ENCODE measurements at places on chromosomes 5 and 9. TPM values are rescaled to one million over a fixed set of nuclear protein-coding genes. Genes with fewer than 3 reads are reported as not detected.

Gene ACTBL2
- total RNA-seq, result not detected

Gene TLR4
- total RNA-seq, result 0.05 TPM

Gene IER5L
- 5.9 TPM for total RNA-seq

Gene GCNT4
- 0.71 TPM for total RNA-seq

Gene STOM
- 32.9 TPM for total RNA-seq

Gene TEK
- total RNA-seq, result 2.5 TPM

Gene PPP3R2
- total RNA-seq, result not detected

Gene GSN
- 47.0 TPM for total RNA-seq

Gene REEP5
- 54.3 TPM for total RNA-seq

Gene GKAP1
- 6.1 TPM for total RNA-seq

Gene ABLIM3
- total RNA-seq, result 0.46 TPM

Gene ZCCHC9
- total RNA-seq, result 30.4 TPM

Gene IFNB1
- not detected for total RNA-seq

Gene ATG10
- 11.1 TPM for total RNA-seq

Gene PKD2L2
- total RNA-seq, result 0.21 TPM

Gene N4BP3
- total RNA-seq, result 41.6 TPM

Gene TAF11L5
- not detected for total RNA-seq

Gene IFNK
- total RNA-seq, result not detected
